ENCODE measurements at places on chromosomes 2 and 18. TPM values are rescaled to one million over a fixed set of nuclear protein-coding genes. Genes with fewer than 3 reads are reported as not detected.

Gene CHST10
- 75.5 TPM for total RNA-seq

Gene SH2D6
- total RNA-seq: 0.74 TPM

Gene G6PC2
- not detected for total RNA-seq

Gene PASK
- total RNA-seq: 13.8 TPM

Gene SP5
- 9.3 TPM for total RNA-seq

Gene PTH2R
- total RNA-seq: 2.0 TPM

Gene C2orf78
- total RNA-seq: not detected

Gene FNDC4
- 47.9 TPM for total RNA-seq

Gene WNT10A
- total RNA-seq: not detected

Gene FAM136A
- 20.7 TPM for total RNA-seq

Gene EPC2
- total RNA-seq: 70.6 TPM

Gene PLB1
- total RNA-seq: 1.7 TPM

Gene ALLC
- not detected for total RNA-seq

Gene MAP3K20
- total RNA-seq: 9.1 TPM

Gene CABLES1
- total RNA-seq: 3.2 TPM

Gene GRP
- total RNA-seq: 17.5 TPM

Gene SLC9A2
- 0.49 TPM for total RNA-seq

Gene CNDP2
- total RNA-seq: 35.7 TPM

Gene AQP12A
- total RNA-seq: not detected

Gene SEPTIN2
- 202 TPM for total RNA-seq

Gene THAP4
- total RNA-seq: 12.0 TPM

Gene COL4A4
- 0.74 TPM for total RNA-seq

Gene MRO
- total RNA-seq: 0.74 TPM

Gene SMYD5
- total RNA-seq: 20.4 TPM

Gene CNGA3
- total RNA-seq: 2.5 TPM

Gene UGT1A4
- total RNA-seq: not detected

Data from temporal lobe (tissue), 4 donors.